PC-9 (cell line): ENCODE measurements at places on chromosomes 7 and 10.
A peak's percentile ranks its signal among the peaks of the same experiment; 100 is the strongest.

DNA sequence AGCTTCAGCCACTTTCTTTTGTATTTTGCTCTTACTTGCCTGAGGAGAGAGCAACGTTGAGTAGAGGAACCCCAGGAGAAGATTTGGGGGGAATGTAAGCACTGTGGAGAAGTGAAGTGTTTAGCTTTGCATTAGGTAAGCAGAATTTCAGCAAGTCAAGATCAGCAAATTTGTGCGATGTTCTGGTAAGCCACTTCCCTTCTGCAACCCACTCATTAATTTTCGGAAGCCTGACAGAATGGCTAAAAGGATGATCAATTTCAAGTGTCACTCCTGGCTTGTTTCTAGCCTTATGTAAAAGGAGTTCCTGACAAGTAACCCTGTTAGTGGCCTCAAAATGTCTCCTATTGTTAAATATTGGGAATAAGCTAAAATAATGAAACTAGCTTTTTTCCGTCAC, 48.5 kb upstream of the NXPH1 start:
- DNase-seq, result no peak

GRCh38 chr10:74490551-74490950, 335.8 kb upstream of the KAT6B start:
- no peak for DNase-seq

DNA sequence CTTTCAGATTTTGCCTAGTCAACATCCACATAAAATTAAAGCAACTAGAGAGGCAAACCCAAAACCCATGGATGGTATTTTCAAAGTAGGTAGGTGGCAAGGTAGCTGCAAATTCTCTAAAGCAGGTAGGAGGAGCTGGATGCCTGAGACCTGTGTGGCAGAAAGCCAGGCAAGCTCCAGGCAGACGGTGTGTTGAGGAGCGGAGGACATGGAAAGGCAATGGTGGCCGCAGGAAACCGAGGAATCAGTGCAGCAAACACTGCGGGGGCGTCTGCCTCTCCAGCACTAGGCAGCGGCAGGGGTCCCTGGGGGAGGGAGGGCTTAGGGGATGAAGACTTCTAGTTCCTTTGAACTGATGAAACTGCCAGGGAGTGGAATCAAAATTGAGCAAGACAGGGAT, 101.3 kb downstream of the GALNT11 start:
- DNase-seq, result no peak

GRCh38 chr10:55668326-55668922, 692.6 kb downstream of the ZWINT start:
- no peak for DNase-seq

DNA sequence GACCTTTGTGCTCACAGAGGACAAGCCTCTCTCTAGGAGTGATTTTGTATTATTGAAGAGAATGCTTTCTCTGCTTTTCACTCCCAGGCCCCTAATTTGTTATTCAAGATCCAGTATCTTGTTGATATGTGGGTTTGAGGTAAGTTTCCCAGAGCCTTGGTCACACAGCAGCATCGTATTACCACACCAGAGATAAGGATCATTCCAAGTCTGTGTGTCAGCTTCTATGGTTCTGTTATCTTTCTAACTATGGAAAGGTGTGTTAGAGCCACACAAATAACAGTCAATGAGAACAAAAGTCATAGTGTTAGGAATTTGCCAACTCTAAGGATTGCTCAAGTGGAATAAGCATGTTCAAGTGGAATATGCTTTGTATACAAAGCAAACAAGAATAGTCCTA, 1208.3 kb downstream of the GATA3 start:
- DNase-seq, result peak; percentile 23

- no peak for DNase-seq
These were observed 59.9 kb downstream of the PWWP2B start for GRCh38 chr10:132456881-132457280.

DNA sequence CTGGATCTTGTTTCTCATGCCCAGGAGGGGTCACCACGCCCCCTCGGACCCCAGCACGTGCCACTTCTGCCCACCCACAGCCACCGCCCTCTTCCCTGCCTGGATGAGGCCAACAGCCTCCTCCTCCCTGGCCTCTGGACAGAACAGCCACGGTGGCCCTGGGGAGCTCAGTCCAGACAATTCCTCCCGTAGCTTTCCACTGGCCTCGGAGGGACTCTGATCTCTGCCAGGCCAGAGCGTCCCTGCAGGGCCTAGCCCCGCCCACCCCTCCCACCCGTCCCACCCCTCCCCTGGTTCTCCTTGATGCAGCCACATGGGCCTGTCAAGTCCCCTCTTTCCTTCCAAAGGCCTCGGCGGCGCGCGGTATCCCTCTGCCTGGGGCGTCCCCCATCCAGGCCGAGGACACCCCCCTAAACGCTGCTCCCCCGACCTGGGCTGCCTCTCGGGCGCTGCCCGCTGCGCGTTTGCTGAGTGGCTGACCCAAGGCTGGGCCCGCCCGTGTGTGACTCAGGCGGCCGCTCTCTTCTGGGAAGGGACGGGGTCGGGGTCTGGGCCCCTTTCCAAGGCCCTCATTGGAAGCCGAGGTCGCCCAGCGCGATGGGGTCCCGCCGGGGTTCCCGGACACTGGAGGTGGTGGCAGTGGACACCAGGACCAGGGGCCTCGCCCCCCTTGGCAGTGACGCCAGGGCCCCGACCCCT, 557 bp downstream of the TMEM120A start:
- DNase-seq, result peak; percentile 45

DNA sequence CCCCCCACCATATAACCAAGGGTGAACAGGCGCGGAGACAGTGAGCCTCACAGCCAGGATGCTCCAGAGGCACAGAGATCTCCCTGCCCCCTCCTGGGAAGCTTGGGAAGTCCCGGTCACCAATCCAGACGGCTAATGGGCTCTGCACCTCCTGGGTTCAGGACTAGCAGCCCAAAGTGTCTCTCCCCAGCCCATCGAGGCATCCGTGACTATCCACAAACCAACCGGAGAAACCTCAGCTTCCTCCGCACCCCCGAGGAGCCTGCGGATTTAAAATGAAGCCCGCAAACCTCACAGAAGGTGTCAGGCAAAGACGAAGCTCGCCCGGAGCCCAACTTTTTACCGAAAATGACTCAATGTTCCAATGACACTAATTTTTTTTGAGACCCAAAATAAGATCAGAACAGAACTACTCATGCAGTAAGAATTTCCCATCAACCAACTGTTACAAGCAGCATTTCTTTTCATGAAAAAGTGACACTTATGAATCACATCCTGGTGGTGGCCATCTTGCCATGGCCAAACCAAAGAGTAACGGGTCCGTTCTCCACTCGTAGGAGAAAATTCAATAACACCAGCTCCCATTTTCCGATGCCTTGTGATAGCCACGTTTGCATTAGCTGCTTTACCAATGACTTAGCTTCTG, 6.0 kb downstream of the PDGFA start:
- no peak for DNase-seq

DNA sequence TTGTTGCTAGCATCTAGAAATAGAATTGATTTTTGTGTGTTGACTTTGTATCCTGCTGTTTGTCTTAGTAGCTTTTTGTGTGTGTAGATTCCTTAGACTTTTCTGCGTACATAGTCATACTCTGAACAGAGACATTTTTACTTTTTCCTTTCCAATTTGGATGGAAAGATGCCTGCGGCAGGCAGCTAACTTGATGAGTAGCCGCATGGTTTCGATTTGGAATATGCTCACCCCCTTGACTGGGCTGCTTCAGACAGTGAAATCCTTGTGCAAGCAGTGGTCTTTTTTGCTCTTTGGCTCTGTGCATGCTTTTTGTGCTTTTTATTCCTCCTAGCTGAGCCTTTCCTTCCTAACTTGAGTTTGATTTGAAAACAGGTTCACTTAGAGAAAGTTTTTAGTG, 71.8 kb downstream of the HHEX start:
- no peak for DNase-seq

GRCh38 chr7:45238806-45239205, 81.2 kb downstream of the RAMP3 start:
- DNase-seq, result no peak

DNA sequence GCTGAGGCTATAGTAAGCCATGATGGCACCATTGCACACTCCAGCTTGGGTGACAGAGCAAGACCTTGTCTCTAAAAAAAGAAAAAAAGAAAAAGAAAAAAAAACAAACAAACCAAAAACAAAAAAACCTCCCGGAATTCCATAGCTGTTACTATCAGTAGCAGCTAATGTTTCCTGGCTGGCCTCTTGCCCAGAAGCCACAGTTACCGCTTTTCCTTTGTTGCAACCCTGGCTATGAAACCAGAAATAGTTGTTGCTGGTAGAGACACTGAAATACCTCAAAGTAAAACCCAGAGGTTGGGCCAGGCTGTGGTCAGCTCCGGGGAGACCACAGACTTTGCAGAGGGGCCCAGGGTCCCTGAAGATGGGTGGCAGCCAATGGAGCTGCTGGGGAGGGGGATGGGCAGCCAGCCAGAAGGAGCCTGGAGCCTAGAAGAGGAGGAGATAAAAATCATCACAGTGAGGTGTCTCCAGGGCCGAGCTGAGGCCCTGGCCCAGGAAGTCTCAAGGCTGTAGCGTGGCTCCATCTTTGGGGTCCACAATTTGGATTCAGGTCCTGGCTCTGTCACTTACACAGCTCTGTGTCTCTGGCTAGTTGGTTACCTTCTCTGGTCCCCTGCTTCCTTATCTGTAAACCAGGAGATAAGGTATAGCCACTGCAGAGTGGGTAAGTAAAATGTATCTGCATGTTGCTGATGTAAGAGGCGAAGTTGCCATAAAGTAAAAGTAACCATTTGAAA, 3.4 kb upstream of the CHST12 start:
- peak; percentile 93 for DNase-seq

DNA sequence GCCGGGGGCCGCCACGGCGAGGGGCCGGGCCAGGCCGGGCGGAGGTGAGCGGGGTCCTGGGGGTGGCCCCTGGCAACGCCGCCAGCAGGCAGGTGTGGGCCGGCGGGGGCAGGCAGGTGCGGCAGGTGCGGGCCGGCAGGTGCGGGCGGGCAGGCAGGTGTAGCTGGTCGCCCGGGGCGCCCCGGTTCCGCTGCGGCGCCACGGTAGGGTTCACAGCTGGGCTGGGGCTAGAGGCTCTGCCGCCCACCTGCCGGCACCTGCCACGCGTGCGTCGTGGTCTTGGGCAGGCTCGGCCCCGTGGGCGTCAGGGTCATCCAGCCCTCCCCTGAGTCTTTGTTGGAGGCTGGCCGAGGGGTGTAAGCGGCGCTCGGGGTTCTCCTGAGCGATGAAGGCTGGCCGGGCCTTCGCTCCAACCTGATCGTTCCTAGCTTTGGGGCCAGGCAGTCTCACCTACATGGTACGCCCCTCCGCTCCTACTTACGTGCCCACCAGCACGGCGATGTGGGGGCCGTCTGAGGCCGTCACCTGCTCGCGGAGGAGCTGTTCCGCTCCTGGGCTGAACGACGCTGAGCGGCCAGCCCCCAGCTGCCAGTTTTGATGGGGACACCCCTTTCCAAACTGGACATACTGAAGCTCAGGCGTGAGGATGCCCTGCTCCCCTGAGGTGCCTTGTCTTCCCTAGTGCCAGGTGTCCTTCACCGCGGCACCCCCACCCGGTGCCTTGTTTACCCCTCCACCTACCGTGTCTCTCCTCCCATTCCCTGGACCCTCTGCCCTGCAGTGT, 493 bp downstream of the ZMIZ2 start:
- no peak for DNase-seq

- DNase-seq, result no peak
These were observed 1.4 kb downstream of the CHST3 start for GRCh38 chr10:71965623-71966022.
